ENCODE measurements at places on chromosomes 6 and 20.

DNA sequence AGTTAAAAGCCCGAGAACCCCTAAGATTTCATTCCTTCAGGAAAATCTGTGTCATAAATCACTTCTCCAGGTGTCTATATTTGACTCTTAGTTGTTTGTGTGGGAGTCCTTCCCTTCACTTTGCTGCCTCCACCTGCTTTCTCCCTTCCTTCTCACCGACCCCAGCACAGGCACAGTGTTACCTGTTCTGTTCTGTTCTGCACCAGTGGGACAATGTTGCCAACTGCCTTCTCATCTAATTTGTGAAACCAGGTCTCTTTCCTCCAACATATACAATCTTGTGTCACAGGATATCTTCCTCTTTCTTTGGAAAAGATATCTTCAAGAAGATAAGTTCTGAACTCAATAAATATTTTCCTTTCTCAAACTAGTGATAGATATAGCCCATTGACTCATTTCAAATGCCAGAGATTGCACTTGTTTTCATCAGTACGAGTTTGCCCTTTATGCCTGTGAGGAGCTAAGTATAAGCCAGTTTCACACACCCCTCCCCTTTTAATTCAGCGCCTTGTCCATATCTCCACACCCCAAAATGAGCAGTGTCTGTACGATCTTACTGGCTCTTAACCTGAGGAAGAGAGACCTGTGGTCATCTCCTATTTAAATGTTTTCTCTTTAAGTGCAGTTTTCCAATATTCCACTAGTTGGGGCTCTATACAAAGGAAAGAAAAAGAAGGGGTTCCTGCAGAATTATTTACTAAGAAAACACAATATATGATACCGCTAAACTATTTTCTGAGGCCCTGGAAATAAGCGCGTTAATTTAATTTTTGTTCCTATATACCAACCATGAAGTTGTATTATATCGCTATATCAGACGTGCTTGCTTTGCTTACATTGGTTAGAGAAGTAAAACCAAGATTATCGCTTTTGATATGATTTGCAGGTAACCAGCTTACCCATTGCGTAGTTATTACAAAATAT is 81.6 kb upstream of the PREP start:
- no peak for DNase-seq

- DNase-seq, result no peak
Measured at GRCh38 chr6:130520221-130520620, 154.4 kb downstream of the TMEM200A start.

DNA sequence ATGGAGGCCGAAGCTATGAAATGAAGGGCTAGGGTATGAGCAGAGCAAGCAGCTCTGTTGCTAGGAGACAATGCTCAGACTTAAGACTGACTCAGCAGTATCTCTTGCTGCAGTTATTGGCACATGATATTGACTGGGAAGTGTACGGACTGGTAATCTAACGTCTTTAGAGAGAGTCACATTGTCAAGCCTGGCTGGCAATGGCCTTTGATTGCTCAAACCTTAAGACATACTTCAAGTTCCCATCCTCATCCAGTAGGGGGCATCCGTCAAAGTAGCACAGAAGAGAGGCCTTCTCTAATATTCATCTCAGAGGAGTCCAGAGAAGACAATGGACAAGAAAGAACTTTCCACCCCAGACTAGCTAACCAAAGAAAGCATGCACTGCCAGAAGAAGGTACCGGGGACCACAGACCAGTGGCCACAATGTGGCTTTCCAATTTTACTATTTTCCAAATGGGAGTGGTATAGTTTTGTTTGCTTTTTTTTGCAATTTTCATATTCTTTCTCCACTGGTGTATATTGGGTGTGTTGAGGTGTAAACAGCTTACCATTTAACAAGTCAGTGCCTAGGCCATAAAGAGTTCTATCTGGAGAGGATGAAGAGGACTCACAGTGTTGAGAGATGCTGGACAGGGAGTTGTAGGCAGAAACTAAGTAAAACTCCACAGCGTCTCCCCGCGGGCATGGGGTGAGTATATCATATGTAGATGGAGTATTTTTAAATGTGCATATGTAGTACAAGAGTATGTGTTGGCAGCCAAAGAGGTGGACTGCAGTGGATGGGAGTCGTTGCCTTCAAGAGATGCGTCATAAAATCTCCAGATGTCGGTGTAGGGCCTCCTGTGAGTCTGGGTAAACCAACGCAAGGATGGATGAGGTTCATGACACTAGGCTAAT is 36.7 kb downstream of the LRFN2 start:
- DNase-seq, result no peak

- no peak for DNase-seq
Measured at GRCh38 chr6:108383981-108384380, 89.1 kb downstream of the AFG1L start.

GRCh38 chr6:38714239-38715015 is 684 bp upstream of the DNAH8 start:
- DNase-seq, result no peak

GRCh38 chr6:170029416-170030283 is 261.2 kb downstream of the DLL1 start:
- DNase-seq, result no peak

DNA sequence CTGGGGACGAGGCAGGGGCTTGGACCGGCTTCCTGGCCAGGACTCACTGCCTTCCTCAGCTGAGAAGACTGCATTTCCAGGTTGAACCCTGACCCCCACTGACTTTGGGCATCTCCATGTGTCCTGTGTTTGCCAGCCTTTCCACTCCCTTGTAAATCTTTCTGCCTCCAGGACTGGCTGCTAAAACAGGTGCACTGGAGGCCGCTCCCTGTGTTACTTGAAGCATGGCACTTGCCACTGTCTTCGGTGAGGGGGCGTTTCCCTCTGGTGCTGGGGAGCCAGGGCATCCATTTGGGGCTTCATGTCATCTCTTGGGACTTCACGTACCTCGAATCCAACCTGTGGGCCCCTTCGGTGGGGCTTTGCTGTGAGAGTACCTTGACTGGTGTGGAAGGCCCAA is 6.7 kb upstream of the RBM38 start:
- peak; percentile 43 for DNase-seq

- no peak for DNase-seq
Measured at GRCh38 chr6:143429970-143430369, 20.5 kb downstream of the ADAT2 start.

DNA sequence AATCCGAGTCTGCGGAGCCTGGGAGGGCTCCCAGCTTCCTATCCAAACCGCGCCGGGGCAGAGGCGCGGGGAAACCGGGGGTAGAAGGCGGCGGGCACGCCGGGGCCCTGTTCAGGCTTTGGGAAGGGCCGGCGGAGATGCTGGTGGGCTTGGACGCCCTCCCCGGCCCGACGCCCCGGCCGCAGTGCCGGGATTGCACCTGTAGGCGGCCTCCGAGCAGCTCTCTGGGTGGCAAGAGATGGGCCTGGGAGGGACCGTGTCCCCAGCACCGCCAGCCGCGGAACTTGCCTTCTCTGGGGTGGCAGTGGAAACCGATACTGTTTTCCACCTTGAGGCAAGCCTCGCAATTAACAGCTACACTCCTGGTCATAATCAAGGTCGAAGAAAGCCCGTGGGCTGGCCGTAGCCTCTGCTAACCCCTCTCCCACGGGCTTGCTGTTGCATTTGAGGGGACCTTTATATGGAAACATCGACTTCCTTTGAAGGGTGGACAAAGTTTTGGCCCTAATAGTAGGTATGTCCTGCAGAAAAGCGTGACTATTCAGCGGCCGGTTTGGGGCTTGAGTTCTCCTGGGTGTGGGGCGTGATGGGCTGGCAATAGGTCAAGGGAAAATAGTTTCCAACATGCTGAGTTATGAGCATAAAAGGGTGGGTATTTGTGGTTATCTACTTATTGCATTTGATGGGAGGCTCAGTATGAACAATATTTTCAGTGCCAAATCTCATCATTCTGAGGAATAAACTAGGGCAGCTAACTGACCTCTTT is 1.1 kb upstream of the JAG1 start:
- DNase-seq, result peak; percentile 90

GRCh38 chr6:131628726-131629125 is 684 bp upstream of the MED23 start:
- DNase-seq, result no peak

DNA sequence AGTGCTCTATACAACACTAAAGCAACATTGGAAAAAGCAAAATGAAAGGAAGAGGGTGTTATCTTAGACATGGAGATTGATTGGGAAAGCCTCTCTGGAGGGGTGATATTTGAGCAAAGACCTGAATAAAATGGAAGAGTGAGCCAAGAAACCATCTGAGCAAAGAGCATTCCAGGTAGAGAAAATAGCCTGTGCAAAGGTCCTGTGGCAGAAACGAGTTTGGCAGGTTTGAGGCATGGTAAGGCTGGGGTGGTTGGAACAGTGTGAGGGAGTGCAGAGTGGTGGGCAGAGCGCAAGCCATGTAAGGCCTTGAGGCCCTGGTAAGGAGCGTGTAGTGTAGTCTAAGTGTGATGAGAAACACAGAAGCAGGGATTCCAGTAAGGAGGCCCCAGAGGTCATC is 40.0 kb upstream of the PTPRT start:
- no peak for DNase-seq

GRCh38 chr6:11919771-11920440 is 92.2 kb upstream of the HIVEP1 start:
- DNase-seq, result no peak

DNA sequence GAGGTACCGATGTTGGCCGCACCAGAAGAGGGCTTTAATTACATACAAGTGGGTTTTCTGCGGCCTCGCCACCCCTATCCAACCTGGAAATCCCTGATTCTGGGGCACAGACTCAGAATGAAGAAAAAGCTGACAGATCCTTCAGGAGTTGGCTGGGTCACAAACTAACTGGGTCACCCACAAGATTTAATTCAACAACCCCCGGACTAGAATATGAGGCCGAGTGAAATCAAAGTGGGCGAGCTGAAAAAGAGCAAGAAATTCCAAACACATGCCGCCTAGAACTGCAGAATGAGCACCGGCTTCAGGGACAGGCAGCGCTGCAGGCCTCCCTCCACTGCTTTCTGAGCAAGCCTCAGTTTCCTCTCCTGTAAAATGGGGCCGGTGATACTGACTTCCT is 30.0 kb downstream of the GRM4 start:
- DNase-seq, result no peak

GRCh38 chr6:47083586-47084047 is 41.5 kb upstream of the ADGRF1 start:
- DNase-seq, result peak; percentile 93

GRCh38 chr6:4593951-4594350 is 182.3 kb upstream of the CDYL start:
- DNase-seq, result no peak

DNA sequence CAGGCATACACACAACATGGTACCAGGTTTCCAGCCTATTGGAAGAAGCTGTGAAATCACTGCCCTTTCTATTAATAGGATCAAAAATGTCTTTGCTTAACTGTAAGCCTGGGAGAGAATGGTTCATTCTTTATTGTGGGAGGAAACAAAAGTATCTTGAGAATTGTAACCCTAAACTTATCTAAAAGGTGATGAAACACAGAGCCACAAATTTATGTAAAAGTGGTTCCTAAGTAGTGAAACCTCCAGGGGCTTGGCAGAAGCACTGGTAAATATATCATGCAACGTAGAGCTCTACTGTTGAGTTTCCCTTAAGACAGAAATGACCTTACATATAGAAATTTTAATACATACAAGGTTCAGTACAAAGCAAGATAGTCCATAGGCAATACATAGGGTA is 17.2 kb upstream of the NOX3 start:
- no peak for DNase-seq

GRCh38 chr6:21603082-21603952 is 9.8 kb downstream of the SOX4 start:
- DNase-seq, result no peak

DNA sequence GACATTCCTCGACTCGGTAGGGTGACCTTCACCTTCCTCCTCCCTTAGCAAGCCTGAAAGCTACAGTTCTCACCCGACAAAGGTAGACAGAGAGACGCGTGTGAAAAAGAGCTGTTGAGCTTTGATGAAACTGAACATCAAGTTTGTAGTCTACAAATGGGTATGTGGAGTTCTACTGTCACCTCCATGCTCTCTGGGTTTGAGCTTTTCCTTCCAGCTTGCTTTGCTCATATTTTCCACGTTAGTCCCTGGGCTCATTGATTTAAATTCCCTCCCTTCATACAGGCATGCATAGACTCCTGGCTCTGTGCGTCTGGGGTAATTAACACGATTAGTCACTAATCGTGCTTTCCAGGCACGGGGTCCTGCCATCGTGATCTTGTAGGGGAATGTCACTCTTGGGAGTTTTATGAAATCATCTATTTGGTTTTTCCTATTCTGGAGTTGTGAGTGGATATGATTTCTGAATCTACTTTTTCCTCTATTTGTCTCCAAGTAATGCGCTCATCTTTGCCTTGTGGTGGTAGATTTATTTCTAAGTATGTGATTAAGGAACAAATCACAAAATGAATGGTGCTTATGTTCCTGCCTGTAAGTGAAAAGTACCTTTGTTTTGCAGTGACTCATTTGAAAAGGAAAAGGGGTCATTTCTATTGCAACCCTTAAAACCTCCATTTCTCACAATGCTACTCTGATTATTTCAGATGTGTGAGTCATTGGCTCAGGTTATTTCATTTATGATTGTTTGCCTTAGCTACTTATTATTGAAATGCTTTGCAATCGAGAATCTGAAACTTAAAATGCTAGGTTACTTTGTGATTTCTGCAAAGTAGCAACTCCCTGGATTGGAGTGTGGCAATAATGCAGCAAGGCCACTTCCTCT is 154.6 kb downstream of the ZDHHC14 start:
- DNase-seq, result no peak

- no peak for DNase-seq
Measured at GRCh38 chr6:35258858-35259193, 709 bp upstream of the ZNF76 start.

GRCh38 chr20:14189794-14190402 is 147.5 kb downstream of the FLRT3 start:
- DNase-seq, result no peak
